ENCODE measurements at places on chromosomes 13 and 19. TPM values are rescaled to one million over a fixed set of nuclear protein-coding genes. Genes with fewer than 3 reads are reported as not detected.

DNA sequence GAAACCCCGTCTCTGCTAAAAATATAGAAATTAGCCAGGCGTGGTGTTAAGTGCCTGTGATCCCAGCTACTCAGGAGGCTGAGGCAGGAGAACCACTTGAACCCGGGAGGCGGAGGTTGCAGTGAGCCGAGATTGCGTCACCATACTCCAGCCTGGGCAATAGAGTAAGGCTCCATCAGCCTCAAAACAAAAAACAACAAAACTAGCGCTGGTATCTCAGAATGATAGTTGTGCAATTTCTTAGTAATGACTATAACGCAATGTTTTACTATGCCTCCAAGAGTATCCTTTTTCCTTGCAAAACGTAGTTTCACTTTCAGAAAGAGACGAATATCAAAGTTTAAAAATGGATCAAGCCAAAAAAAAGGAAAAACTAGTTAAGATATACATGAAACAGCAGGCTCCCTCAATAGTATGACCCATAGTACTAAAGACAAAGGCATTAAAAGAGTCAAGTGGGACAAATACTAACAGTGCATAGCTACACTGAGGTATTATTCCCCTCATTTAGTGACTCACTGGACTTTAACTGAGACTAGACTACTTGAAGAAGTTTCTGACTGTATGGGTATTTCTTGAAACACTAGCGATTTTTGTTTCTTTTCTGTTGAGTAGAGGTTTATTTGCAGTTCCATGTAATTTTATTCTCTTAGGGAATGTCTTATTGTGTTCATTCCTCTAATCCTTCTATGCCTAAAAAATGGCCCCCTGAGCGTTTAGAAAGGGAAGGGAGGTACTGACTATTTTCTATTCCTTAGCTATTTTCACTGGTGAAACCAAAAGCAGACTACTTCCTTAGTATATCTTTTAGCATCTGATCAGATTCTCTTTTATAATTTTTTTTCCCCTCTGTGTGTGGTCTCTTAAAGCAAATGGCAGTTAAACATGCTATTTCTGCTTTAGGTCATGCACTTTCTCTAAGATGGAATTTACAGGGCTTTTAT lies 10.4 kb upstream of the ITM2B start:
- no peak for DNase-seq

The SMIM44 gene
- total RNA-seq = 4.3 TPM

The FXYD7 gene
- 0.47 TPM for total RNA-seq

DNA sequence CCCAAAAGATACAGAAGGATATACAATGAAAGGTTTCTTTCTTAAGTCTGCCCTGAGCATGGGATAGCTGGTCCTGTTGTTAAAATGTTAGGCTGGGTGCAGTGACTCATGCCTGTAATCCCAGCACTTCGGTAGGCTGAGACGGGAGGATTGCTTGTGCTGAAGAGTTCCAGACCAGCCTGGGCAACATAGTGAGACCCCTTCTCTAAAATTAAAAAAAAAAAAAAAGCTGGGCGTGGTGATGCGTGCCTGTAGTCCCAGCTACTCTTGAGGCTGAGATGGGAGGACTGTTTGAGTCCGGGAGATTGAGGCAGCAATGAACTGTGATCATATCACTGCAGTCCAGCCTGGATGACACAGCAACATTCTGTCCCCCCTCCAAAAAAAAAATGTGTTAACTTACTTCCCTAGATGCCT lies 52.5 kb upstream of the SHKBP1 start:
- no peak for DNase-seq

The MAG gene
- total RNA-seq = not detected

The NRTN gene
- total RNA-seq = 1.8 TPM

The KLHL26 gene
- total RNA-seq = 14.7 TPM

The LIG1 gene
- 26.4 TPM for total RNA-seq

- peak; percentile 74 for DNase-seq
These were observed 32.8 kb downstream of the TMEM161A start for GRCh38 chr19:19105365-19106055.

The KLK2 gene
- not detected for total RNA-seq

The C19orf67 gene
- 0.19 TPM for total RNA-seq

- DNase-seq = no peak
These were observed 9.4 kb downstream of the C19orf12 start for GRCh38 chr19:29705706-29706105.

GRCh38 chr13:22049384-22049783 lies 378.5 kb downstream of the FGF9 start:
- no peak for DNase-seq

DNA sequence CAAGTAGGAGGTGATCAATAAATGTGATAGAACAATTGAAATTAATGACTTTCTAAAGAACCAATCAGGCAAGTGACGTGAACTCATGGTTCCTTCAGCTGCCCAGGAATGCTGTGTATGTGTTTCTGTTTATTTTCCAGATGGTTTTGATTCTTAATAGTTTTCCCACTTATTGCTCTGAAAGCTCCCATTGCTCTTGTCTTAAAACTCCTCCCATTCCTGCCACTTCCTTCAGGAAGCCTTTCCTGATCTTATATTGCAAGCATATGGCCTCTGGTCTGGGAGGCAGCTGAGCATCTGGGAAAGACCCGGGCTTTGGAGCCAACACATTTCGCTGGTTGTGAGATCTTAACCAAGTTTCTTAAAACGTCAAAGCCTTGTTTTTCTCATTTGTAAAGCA lies 17.1 kb upstream of the LATS2 start:
- no peak for DNase-seq

DNA sequence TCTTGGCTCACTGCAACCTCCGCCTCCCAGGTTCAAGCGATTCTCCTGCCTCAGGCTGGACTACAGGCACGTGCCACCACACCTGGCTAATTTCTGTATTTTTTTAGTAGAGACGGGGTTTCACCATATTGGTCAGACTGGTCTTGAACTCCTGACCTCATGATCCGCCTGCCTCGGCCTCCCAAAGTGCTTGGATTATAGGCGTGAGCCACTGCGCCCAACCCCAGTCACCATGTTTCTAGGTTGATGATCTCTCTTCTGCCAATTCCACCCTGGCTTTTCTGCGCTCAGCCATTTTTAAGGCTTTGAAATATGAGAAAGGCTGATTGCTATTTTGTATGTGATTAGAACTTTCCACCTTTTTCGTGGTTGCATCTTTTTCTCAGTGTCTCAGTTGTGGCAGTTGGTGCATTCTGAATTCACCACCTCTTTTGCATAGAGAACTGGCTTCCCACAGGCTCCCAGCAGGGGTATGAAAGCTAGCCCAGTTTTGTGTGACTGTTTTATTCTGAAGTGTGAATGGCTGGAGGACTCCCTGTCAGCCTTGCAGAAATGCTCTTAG lies 15.5 kb downstream of the CEACAM1 start:
- no peak for DNase-seq

GRCh38 chr19:1151917-1152587 lies 22.0 kb downstream of the SBNO2 start:
- no peak for DNase-seq

DNA sequence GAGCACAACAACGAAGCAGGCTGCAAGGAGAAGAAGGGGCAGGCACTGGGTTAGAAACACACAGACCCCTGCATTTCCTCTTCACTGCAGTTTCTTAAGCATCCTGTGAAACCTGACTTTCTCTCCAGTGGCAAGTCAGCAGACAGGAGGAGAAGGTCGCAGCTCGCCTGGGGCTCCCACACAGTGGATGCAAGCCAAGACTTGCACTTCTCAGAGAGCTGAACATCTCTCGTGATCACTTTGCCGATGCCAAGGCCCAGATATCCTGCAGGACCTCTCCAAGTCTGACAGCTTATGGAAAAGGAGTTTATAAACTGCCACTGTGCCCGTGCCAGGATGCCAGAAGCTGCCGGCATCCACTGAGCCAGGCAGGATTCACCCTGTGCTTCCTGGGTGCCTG lies 18.4 kb downstream of the TMEM272 start:
- DNase-seq = no peak

The DAND5 gene
- total RNA-seq = 0.27 TPM

DNA sequence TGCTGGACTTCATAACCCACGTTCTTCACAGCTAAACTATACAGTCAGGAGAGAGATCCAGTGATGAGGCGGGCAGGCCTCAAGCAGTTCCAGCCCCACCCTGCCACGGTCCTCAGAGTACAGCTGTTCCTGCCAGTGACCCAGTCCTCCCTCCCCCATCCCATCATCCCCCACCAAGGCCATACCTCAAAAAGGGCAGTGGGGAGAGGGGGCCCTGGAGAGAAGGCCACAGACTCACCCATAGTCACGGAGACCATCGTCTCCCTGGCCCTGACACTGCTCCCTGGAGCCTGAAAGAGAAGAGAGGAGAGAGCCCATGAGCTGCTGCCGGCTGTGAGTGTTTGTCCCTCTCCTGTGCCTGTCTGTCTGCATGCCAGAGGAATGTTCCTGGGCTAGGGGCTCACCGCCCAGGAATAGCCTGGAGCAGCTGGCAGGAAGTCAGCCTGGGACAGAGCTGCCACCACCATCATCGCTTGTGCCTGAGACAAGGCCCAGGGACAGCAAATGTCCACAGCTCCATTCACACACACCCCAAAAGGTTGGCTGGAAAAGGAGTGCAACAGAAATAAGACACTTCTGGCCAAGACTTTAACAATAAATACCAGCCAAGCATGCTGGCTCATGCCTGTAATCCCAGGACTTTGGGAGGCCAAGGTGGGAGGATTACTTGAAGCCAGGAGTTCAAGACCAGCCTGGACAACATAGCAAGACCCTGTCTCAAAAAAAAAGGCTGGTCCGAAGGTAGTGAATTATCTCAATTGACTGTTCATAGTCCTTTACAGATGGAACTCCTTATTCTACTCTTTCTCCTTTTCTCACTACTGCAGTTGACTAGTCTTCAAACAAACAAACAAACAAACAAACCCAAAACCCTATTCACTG lies 6.4 kb downstream of the C19orf47 start:
- DNase-seq = no peak

- DNase-seq = no peak
These were observed 1.8 kb upstream of the CEACAM16 start for GRCh38 chr19:44696939-44697669.

DNA sequence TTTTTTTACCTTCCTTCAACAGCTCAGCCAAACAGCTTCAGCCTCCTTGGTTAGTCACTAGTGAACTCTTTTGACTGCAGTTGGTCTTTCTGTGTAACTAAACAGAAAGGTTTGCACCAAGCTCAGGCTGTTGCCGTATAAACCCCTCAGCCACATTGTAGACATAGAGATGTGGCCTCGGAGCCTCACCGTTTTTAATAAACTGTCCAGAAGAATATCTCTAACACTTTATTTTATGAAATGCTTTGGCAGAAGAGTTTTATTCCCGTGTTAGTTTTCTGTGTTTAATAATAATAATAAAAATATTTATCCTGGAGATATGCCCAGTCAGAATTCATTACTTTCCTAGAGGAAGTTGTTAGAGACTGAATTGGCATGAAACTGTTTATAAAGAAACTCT lies 171.7 kb upstream of the MAB21L1 start:
- DNase-seq = no peak

The SYT3 gene
- 0.13 TPM for total RNA-seq

The CEACAM20 gene
- 0.85 TPM for total RNA-seq
